Bronchial epithelial cell (primary cell): ENCODE measurements at places on chromosomes 1 and 21. TPM values are rescaled to one million over a fixed set of nuclear protein-coding genes. Genes with fewer than 3 reads are reported as not detected.

GRCh38 chr1:34796990-34797389, 4.2 kb downstream of the GJA4 start:
- no peak for DNase-seq

DNA sequence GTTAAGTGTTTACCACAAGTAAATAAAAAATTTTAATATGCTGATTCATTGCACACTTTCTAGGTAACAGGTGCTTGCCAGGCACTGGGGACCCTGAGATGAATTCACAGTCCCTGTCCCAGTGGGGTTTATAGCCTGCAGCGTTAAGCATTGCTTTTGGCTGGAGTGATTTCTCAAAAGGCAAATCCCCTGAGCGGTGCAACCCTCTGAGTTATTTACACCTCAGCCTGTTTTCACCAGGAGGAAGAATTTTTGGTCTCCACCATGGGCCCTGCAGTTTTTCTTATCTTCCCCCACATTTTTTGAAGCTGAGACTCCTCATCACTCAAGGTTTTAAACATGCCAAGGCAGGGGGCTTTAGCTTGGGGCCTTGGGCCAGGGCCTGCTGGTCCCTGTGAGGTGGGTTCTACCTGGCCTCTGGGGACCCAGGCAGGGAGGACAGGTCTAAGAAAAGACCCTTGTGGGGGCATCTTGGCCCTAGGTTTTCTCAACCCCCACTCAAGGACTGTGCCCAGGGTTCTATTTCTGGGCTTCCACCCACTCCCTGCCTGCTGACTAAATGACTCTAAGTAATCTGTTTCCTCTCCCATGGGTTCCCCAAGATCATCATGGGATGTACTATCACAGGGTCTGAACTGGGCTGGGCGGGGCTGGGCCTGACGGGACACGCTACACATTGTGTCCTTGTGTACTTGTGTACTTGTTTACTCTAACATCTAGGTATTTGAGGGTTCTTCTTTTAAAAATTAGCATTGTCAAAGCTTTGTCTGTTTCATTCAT, 10.2 kb upstream of the CHIT1 start:
- DNase-seq = peak; percentile 13

DNA sequence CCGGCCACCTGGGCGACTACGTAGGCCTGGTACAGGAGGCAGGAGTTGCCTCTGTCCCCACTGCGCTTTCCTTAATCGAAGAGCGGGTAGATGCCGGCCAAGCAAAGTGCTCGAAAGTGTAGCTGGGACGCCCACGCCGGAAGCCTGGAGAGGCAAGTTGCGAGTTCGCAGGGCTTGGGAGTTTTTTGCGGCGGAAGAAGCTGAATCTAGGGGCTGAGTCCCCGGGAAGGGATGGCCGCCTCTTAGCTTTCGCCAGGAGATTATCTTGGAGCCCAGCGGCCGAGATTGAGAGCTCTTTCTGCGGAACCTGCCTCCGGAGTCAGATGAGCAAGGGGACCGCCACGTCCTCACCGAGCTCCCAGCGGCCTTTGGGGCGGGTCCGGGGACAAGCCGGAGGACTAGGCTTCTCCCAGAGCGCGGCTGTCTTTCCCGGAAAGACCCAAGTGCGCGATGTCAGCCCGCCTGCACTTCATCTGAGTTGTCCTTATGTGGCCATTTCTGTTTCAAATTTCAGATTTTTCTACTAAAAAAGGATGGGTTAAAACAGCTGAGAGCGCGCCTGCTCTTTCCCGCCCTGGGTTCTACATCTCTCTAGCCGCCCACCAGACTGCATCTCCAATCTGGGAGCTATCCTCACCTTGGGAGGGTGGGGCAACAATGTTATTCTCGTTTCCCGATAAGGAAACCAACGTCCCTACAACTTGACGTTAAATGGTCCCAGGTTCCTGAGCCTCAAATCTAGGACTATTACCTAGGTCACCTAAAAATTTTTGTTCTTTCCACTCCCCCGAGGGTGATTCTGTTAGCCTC, 12.4 kb upstream of the TBX15 start:
- DNase-seq = no peak

- no peak for DNase-seq
Measured at GRCh38 chr1:224392411-224393249, 36.0 kb downstream of the CNIH4 start.

- no peak for DNase-seq
Measured at GRCh38 chr1:228337031-228337564, 69.5 kb downstream of the TRIM11 start.

- no peak for DNase-seq
Measured at GRCh38 chr1:114669562-114670082, at the start of gene DENND2C. Gene DENND2C (minus strand): TSS chr1:114670049. CDS start chr1:114625984, 44,065 bp downstream.

DNA sequence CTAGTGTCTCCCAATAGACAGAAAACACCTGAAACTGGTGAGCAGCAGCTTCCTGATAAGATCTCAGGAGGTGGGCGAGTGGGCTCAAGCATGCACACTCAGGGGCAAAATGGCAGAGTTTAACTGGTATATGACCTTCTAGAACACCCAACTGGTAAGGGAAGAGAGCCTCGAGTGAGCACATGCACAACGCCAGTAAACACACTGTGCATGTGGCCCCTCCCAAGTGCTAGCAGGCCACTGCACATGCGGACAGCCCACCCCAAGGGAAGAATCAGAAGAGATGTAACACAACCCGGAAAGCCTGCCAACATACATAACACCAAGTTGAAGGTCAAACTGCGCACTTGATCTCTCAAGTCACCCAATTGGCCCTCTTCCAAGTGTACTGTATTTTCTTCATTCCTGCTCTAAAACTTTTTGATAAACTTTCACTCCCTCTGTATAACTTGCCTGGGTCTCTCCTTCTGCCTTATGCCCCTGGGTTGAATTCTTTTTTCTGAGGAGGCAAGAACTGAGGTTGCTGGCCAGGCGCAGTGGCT, 138.2 kb downstream of the GLUL start:
- no peak for DNase-seq

DNA sequence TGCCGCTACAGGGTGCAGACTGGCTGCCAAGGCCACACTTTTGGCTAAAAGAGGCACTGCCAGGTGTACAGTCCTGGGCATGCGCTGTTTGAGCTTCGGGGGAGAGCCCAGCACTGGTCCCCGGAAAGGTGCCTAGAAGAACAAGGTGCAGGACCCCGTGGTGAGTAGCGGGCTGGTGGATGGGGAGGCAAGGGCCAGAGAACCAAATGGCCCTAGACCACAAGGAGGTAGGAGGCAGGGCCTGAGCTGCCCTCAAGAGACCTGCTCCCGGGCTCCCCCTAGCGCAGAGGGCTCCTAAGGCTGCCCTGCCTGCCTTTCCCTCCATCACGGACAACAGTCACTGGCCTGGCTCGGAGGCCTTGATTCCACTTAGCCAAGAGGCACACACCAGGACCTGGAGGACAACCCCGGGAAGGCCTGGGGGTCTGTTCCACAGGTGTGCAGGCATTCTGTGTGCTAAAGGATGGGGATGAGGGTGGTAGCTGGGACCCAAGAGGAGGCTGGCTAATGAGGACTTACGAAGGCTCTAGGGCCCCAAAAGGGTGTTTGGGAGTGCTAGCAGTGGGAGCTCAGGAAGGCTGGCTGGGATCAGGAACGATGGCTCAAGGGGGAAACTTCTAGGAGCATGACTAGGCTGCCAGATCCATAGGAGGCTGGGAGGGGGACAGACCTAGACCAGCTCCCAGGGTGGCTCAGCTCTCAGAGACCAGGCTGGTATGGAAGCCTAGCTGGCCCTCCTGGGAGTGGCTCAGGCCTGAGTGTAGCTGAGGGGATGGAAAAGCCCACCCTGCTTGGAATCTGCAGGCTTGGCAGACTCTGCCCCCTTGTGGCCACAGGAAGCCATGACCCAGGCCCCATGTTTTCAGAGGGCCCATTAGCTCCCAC, 742 bp downstream of the ARTN start:
- peak; percentile 62 for DNase-seq

- DNase-seq = peak; percentile 48
Measured at GRCh38 chr1:221794079-221794670, 52.3 kb upstream of the DUSP10 start.

- no peak for DNase-seq
Measured at GRCh38 chr1:234980291-234980644, 148.4 kb downstream of the TOMM20 start.

- no peak for DNase-seq
Measured at GRCh38 chr1:159444511-159444910, 5.0 kb downstream of the OR10J1 start.

DNA sequence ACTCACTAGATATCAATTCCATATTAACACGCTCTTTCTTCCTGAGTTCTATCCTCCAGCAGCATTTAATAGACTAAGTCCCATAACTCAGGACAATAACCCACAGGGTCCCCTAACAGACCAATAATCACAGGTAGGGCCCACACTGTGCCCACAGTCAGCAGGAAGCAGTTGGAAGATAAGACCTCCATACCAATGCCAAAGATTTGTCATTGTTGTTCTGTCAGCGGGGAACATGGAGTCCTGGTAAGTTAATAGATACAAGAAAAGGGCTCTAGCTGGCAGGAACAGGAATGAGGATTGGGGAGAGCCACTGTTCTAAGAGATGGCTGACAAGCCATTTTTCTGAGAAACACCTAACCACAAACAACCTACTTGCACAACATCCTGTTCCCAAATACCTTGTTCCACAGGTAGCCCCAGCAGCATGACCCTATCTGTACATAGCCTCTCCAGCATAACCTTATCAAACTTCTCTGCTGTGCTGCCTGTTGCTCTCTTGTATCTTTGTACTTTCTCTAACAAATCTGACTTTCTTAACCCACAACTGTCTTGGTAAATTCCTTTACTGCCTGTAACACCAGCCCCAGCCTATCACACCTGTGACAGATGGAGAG, 142.0 kb upstream of the KCNJ15 start:
- no peak for DNase-seq

- peak; percentile 52 for DNase-seq
Measured at GRCh38 chr21:15842565-15842880, 112.7 kb downstream of the USP25 start.

DNA sequence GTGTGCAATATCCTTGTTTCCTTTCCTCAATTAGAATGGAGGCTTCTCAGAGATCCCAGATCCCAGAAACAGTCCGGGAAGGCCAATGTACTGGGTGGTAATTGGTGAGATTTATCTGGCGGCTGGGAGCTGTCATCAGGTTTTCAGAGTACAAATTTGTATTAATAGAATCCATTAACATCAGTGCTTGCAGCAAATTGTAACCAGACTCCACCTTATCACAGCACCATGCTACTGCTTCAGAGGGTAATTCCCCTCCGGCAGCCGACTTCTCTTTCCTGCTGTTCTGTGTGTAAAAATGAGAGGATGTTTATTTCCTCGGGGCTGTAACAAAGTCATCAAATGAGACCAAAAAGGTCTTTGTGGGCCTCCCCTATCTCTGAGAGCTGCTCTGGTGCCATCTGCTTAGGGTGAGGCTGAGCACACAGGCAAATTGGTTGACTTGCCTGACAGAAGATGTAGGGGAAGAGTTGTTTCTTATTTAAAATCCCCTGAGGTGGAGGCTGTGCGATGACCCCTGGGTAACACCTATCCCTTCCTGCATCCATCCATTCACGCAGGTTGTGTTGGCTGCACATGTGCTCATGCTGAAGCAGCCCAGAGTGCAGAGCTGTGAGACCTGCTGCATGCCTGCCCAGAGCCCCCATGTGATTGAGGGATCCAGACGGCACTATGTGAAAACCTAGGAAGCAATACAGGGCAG, 19.2 kb downstream of the NFASC start:
- no peak for DNase-seq

DNA sequence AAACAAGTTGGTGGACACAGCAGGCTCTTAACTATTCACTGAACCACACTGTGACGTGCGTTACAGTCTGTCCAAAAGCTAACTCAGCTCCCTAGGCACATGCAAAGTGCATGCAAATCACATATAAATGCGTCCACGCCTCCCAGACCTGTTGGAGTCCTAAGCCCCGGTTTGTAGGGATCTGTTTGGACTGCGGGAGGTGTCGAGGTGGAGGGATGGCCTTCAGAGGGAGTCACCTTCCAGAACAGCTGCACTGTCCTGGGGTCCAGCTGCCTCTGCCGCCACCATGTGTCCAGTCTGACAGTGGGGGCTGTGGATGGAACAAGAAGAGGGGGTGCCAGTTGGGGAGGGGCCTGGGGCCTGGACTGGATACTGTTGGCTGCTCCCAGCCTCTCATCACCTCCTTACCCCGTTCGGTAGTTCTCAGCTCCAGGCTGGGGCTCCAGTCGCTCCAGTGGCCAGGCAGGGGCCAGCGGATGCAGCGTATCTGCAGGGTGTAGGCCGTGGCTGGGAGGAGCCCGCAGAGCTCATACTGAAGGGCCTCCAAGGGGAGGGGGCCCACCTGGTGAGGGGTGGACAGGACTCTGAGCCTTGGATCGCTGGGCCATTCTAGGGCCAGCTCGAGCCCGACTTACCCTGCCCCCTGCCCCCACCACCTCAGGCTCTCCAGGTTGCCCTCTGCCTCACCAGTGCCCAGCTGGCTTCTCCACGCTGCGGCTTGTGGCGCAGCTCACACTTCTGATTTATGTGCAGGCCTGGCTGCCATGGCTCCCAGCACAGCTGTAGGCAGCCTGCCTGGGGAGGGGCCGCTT, 7.9 kb upstream of the MRPS15 start:
- no peak for DNase-seq

GRCh38 chr21:45724345-45724961, 80.9 kb downstream of the PCBP3 start:
- DNase-seq = no peak

DNA sequence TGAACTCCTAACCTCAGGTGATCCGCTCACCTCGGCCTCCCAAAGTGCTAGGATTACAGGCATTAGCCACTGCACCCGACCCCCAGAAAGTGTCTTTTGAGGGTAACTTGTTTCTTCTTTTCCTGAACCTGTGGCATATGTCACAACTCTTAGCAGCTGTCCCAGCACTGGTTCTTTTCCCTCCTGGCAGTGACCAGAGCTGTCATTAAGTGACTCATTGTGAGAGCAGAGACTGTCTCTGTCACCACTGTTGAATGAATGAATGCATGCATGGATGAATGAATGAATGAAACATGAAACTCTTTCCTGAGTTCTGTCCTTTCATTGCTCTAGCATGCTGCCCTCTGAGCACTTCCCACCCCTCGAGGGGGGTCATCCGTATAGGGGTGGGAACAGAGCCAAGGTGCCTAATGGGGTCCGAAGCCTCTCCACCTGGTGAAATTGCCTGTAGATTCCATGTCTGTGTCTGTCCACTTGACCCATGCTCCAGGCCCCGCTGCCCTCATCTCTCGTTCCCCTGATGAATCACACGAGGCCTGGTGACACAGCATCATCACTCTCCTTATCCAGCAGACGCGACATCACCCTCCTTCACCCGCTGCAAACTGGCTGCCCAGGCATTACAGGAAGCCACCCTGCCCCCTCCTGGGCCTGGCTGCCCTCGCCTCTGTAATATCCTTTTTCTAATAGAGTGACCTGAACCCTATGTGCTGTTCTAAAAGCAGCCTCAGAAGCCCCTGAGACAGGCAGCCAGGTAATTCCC, 75.0 kb downstream of the IGSF21 start:
- DNase-seq = peak; percentile 30

Gene TNFRSF4
- 0.13 TPM in 1 of 2 replicates, not detected in the other for total RNA-seq

Gene HCN3
- total RNA-seq = 0.90 and 1.1 TPM in 2 replicates

Gene ASAP3
- 1.8 and 21.4 TPM in 2 replicates for total RNA-seq

Gene LY9
- total RNA-seq = under 0.01 TPM in 1 of 2 replicates, not detected in the other

Gene SMIM1
- total RNA-seq = 1.2 TPM in 1 of 2 replicates, not detected in the other

Gene DAB1
- total RNA-seq = 0.13 TPM in 1 of 2 replicates, not detected in the other

Gene PMVK
- total RNA-seq = 11.3 and 24.6 TPM in 2 replicates

Gene RIMKLA
- under 0.01 TPM in 1 of 2 replicates, not detected in the other for total RNA-seq

Gene ANXA9
- 0.26 and 0.90 TPM in 2 replicates for total RNA-seq

Gene SPRR2B
- total RNA-seq = not detected in 2 replicates

Gene PEX11B
- 22.6 and 26.4 TPM in 2 replicates for total RNA-seq
